Jurkat, Clone E6-1 (cell line): ENCODE measurements at places on chromosomes 7 and 10.

- no peak for DNase-seq
Observed at GRCh38 chr10:102508506-102508905, 4.7 kb downstream of the SUFU start.

DNA sequence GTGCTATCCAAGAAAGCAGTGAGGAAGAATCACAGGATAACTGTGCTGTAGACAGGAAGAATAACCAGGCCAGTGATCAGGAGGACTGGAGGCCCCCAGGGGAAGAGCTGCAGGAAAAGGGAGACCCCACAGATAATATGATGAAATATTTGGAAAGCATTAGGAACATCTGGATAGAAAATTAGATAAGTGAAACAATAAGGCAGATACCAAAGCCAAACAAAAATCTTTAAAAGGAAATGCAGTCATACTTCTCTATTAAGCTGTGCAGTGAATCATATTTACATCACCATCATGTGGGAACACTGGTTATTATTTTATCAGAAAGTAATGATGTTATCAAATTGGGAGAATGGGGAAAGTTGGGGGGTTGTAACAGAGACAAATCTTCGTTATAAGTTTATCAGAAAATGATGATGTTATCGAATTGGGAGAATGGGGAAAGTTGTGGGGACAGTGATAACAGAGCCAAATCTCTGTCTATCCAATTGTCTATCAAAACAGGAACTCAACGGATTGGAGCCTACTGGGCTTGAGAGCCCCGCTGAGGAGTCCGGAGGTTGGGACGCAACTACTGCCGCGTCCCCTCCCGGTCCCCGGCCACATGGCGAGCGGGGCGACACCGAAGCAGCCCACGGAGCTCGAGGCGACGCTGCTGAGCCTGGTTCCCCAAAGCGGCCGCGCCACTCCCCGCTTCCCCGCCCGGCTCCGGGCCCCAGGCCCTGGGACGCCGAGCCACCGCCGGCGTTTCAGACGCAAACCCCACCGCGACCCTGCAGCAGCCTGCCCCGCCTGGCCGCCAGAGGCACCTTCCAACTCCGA, 14.0 kb upstream of the RALA start:
- DNase-seq = no peak

GRCh38 chr7:139875821-139876241, 46.8 kb downstream of the TBXAS1 start:
- DNase-seq = no peak

DNA sequence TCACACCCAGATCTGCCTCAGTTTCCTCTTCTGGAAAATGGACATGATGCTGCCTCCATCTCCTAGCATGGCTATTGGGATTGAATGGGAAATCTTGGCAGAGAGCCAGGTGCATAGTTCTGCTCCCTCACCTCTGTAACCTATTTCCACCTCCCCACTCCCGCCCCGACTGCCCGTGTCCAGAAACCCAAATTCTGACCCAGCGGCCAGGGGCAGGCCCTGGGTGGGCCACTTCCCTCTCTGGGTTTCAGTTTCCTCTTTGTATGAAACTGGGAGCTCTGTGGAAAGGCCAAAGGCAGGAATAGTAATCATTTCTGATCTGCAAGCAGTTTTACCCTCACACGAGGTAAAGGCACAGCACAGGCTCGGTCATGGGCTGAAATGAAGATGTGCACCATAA, 74.1 kb upstream of the DUSP5 start:
- no peak for DNase-seq

DNA sequence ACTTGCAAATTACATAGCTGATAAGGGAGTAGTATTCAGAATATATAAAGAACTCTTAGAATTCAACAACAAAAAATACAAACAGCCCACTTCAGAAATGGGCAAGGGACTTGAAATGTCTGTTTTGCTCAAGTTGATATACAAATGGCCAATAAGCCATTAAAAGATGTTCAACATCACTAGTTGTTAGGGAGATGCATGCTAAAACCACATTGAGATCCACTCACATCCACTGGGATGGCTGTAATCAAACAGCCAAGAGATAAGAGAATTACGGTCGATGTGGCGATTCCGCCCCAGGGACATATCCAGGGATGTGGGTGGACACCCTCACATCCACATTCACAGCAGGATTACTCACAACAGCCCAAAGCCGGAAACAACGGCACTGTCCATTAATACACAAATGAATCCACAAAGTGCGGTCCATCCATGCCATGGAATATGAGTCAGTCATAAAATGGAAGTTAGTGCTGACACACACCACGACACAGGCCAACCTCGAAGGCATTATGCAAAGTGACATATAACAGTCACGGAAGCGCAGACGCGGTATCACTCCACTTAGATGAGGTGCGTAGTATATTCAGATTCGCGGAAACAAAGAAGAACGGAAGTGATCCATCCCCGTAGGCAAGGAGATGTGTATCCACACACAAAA, 227.8 kb downstream of the DNAJB6 start:
- no peak for DNase-seq

DNA sequence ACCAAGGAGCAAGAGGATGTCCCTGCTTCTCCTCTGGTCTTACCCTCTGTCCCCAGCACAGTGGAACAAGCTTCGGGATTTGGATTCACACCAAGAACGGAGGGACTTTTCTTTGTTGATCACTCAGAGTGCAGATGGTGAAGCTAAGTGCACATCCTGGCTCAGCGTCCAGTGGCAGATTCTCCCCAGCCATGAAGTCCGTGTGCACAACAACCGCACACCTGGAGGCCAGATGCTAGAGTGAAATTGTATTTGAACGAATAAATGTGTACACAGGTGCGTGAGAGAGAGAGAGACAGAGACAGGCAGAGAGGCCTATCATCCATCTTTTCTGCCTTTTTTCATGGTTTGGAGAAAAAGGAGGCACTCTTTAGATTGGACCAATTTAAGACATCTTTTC, 31.5 kb downstream of the ASB13 start:
- DNase-seq = no peak

GRCh38 chr7:74526780-74527179, 73.1 kb downstream of the GTF2IRD1 start:
- no peak for DNase-seq

DNA sequence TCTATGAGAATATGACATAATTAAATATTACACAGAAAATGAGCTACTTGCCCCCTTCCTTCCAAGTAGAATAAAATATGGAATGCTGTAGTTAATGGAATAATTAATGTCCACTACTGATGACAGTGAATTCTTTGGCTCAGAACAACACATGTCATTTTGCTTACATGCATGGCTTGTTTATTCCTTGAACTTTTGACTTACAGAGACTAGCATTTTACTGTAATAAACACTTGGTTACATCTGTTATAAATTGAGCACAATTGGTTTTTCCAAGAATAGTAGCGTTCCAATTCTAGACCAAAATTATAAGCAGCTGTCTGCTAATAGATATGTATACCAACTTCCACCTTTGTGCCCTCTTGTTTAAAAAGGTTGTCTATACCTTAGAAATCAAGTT, 286.7 kb downstream of the OTUD1 start:
- DNase-seq = no peak

DNA sequence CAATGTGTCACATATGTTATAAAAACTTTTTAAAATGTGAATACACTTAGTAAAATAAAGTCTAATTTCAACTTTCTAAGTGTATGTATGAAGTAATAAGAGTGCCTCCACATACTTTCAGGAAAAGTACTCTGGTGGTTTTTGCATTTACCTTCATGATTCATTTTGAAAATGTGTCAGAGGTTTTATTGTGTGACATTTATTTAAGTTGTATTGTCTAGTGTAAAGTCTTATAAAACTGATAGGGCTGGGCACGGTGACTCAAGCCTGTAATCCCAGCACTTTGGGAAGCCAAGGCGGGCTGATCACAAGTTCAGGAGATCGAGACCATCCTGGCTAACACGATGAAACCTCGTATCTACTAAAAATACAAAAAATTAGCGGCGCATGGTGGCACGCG, 226.5 kb downstream of the ITGB1 start:
- DNase-seq = no peak

- DNase-seq = no peak
Observed at GRCh38 chr7:108328174-108328651, 128.0 kb downstream of the NRCAM start.

- no peak for DNase-seq
Observed at GRCh38 chr10:36003031-36003600, 361.0 kb upstream of the FZD8 start.

- DNase-seq = no peak
Observed at GRCh38 chr7:106891548-106892410, 26.7 kb downstream of the PIK3CG start.

- DNase-seq = no peak
Observed at GRCh38 chr7:46513447-46513848, 592.4 kb upstream of the IGFBP3 start.

- no peak for DNase-seq
Observed at GRCh38 chr10:119525116-119525515, 17.4 kb downstream of the RGS10 start.

GRCh38 chr7:1523844-1524243, 6.7 kb upstream of the MAFK start:
- DNase-seq = no peak

DNA sequence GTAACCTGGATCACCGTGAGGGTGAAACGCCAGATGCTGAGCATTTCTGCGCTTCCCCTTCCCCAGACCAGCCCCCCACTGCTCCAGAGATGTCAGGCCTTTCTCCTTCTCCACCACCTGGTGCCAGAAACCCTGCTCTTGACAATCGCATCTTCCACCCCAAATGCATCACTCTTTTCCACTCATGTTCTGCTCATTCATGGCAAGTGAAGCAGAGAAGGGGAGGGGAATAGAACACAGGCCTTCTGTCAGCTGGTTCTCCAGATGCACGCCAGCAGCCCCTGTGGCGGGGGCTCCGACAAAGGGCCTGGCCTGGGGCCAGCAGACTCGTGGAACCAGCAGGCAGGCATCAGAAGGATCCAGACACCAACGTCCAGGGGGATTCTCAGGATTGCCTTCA, 68.5 kb upstream of the SVIL start:
- no peak for DNase-seq

DNA sequence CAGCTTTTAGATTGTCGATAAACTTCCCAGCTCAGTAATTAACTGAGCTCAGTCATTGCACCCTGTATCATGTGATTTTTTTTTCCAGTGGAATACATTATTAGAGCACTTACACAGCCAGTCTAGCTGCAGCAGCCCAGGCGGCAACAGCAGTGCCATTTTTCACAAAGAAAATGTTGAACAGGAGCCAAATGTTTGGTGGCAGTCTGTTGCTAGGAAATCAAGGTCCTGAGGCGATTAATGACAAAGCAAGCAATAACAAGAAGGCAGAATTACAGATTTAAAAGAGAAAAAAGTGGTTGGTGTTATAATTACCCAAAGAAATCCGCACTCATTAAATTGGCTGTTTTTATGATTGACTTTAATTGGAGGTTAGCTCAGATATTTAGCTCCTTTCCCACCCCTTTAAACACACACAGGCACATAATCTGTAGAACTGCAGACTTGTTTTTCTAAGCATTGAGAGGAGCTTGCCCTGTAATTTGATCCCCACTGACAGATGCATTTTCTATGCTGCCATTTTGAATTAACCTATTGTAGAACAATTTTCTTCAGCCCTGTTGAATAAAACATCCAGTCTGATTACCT, 267.4 kb downstream of the ADK start:
- no peak for DNase-seq

- DNase-seq = no peak
Observed at GRCh38 chr10:8138471-8138870, 84.0 kb downstream of the GATA3 start.

- no peak for DNase-seq
Observed at GRCh38 chr7:101772508-101773211, 44.8 kb upstream of the CUX1 start.

DNA sequence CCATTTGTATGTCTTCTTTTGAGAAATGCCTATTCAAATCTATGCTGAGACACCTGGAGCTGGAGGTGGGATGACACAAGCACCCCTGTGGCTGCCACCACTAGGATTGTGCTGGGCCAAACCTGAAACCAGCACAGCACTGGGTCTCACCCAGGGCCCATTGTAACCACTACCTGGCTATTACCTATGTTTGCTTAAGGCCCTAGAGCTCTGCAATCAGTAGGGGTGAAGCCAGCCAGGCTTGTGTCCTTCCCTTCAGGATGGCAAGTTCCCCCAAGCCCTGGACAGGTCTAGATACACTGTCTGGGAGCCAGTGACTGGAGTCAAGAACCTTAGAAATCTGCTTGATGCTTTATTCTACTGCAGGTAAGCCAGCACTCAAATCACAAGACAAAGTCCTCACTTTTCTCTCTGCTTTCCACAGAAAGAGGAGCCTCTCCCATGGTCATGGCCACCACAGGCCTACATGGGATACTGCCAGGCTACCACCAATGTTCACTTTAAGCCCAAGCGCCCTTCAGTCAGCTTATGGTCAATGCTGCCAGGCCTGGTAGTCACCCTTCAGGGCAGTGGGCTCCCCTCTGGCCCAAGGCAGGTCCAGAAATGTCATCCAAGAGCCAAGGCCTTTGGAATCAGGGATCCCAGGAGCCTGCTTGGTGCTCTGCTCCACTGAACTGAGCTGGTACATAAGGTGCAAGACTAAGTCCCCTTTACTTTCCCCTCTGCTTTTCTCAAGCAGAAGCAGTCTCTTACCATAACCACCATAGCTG, 105.3 kb downstream of the BMS1 start:
- no peak for DNase-seq

DNA sequence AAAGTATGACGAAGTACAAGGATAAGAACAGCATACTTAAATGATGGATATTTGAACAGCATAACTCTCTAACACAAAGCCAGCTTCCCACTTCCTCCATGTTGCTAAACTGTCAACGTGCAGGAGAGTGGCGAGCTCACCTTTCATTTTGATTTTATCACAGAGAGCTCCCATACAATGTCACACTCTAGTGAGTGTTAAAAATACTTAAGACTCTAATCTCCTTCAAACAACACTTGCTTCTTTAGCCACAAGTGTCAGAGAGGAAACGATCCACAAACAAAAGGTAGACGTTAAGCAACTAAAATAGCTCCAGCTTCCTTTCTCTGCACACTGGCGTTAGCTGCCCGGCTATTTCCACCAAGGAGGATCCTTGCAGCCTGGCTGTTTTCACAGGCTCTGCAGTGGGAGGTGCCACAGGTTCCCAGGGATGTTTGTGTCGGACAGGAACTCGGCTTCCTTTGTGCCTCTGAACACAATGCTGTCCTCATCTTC, 194.6 kb downstream of the COBL start:
- peak; percentile 85 for DNase-seq

GRCh38 chr10:99558708-99559107, 26.0 kb downstream of the NKX2-3 start:
- no peak for DNase-seq

GRCh38 chr10:82660986-82661385, 786.0 kb downstream of the NRG3 start:
- no peak for DNase-seq

- no peak for DNase-seq
Observed at GRCh38 chr7:18053177-18053928, 25.7 kb upstream of the PRPS1L1 start.

DNA sequence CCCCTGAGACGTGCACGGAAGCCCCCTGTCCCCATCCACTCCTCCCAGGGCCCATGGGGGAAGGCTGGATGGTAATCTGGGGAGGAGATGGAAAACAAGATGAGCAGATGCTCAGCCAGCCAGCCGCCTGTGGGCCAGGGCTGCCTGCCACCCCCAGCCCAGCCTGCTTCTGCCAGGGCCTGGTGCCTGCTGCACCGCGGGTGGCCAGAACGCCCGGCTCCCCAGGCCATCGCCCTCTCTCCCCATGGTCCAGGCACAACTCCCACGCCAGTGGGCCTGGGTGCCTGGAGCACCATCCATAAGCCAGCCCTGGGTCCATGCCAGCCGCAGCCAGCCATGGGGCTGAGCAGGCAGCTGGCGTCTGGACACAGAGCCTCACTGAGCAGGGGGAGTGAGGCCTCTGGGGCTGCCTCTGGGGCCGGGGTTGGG, 57.2 kb upstream of the ELN start:
- DNase-seq = no peak
